ENCODE measurements at places on chromosomes 1 and 21.

DNA sequence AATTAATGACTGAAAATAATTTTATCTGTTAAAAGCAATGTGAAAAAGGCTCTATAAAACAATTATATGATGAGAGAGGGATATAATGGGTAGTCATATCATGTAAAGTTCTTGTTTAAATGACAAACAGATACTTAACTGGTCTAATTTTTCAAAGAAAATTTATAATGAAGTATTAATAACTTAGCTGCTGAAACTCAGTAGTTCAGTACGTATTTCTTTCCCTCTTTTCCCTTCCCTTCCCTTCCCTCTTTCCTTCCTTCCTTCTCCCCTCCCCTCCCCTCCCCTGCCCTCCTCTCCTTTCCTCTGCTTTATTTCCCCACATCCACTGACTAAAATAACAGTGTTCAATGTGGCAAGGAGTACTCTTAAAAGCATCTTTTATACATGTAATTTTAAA lies 123.1 kb upstream of the PTGFR start:
- no peak for DNase-seq

GRCh38 chr1:33025761-33026160 lies 10.9 kb downstream of the AK2 start:
- DNase-seq: no peak

GRCh38 chr1:226461087-226461486 lies 53.2 kb upstream of the PARP1 start:
- DNase-seq: no peak

- no peak for DNase-seq
Observed at GRCh38 chr1:21876267-21876666, 60.8 kb downstream of the HSPG2 start.

- DNase-seq: no peak
Observed at GRCh38 chr1:52034050-52034384, 407 bp upstream of the KTI12 start.

- no peak for DNase-seq
Observed at GRCh38 chr1:15850471-15851001, 3.0 kb downstream of the SPEN start.

DNA sequence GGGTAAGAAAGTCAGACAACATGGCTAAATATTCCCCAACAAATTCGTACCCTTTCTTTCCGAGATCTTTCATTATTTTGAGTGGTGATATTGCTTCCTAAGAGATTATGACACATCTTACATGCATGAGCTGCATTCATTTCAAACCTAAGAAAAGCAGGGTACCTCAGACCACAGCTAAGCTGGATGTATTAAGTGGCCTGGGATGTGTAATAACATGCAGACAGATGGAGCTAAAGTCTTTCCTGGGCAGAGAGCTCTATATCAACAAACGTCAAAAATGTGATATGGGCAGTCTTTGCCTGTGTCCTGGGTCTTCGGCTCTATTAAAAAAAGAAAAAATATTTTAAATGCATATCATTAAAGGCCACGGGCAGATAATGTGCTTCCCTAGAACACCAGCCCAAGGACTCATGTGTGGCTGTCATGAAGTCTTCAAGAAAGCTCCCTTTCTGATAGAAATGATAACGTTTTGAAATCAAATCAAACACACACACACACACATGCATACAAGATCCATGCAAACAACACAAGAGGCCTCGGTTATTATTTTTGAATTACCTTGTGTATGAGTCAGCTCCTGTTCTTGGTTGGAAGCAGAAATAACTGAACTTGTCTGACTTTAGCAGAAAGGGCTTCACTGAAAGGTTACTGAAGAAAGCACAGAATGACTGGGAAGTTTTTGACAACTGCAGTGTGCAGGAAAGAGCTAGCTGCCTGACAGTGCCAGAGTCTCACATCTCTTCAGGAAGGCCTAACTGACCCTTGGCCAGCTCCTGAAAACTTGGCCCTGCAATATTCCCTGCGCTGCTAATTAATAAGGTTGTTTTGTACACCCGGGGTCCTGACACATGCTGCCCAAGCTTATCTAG lies 231.2 kb downstream of the DSCAM start:
- no peak for DNase-seq

GRCh38 chr1:178093494-178093950 lies 382 bp upstream of the RASAL2 start:
- DNase-seq: peak; percentile 99

DNA sequence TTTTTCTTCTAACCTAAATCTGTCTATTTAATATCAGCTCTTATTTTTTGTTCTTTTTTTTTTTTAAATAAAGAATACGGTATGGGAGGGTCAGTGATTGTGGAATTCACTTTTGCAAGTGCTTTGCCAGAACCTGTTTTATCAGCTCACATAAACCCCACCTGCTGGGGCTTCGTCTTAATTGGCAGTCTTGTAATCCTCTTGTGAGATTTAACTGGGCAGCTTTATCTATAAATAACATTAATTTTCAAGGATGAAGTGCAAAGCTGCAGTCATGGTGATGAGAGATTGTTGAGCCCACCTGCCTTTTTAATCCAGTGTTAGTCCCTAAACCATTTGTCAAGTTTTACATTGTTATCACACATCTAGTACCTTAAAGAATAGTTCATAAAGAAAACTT lies 18.2 kb upstream of the PDC start:
- no peak for DNase-seq

DNA sequence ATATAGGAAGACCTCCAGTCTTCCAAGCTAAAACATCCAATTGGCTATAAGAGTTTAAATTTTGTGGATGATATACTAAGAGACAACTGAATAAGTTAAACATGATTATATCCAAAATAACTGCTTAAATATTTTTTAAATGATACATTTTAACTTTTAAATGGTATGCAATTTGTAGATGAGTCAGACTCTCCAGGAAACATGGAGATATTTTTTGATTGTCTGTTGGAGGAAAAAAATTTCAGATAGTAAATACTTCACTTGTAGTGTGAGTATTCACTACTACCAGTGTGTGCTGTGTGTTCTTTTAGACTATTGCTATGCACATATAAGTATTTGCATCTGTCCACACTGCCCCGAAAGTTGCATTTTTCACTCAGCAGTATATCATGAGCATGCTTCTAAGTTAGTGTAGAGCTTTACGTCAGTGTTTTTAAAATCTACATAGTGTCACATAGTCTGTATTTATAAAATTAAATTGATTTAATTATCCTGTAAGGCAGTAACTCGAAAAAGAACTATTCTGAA lies 91.1 kb downstream of the USP25 start:
- DNase-seq: no peak

DNA sequence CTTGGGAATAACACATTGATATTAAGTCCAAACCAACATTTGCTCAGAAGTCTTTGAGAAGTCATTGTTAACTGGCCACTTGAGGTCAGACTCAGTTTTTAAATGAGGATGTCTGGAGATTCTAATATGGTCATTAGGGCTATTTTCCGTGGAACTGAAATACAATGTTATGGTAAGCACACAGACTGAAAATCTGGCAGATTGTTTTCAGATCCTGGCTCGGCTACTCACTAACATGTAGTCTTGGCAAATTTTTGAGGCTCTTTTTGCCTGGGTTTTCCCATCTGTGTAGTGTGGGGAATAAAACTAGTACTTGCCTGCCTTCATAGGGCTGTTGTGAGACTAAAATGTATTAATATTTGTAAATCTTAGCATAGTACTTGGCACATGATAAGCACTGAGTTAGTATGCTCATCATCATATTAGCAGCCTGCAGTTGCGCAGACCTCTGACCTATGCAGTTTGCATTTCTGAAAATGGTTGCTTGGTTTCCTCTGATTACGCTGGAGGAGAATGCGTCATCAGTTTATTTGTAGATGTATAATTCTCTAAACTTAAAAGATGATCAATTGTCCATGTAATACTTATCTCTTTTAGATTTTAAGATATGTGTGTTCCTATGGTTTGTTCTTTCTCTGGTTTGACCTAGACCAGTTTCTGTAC lies 100.8 kb downstream of the C1orf21 start:
- DNase-seq: no peak

GRCh38 chr21:27425172-27425571 lies 458.3 kb upstream of the ADAMTS5 start:
- no peak for DNase-seq

GRCh38 chr1:79090985-79091384 lies 84.5 kb upstream of the ADGRL4 start:
- no peak for DNase-seq

DNA sequence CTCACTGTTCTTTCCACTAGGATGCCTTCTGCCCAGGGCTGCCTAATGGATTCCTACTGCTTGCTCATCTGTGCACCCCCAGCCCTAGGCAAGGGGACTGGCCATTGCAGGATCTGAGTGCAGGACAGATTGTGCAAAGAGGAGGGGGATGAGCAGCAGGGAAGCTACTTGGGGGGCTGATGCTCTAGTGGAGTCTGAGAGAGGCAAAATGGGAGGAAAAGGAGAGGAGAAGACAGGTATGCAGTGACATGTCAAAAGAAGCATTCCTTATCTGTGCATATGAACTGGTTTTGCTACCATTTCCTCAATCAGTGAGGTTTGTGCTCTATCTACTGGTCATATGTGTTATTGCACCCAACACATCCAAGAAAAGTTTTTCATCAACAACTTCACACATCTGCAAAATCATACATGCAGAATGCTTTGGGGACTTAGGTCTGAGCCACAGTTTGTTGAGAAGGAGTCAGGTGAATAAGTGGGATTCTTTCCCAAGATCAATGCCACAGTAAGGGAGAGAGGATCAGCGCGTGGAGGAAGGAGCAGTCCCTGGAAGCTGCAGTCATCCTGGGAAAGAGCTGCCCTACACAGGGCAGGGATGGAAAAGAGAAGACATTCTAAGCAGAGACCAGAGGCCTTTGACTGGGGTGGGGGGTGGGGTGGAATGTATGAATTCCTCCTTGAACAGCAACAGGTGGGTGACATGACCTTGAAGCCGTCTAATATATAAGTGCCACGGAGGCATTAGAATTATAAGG lies 14.4 kb downstream of the SLC5A9 start:
- DNase-seq: peak; percentile 13

DNA sequence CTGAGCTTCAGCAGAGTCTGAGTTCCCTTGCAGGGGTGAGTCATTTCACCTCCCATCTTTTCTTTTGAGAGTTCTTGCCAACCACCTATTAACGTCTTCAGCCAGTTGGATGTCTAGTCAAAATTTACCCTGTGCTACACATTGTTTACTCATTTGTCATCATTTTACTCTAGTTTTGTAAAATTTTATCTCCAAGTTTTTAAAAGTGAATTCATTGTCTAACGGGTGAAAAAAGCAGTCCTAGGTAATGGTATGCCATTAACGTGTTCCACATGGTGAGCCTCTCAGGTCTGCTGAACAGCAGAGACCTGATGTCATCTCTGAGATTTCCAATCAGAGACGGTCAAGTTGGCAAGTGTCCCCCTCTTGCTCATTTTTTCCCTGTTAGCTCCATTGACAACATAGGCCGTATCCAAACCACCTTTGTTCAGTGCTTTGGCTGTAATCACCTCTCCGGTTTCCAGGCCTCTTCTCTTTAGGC lies 85.4 kb downstream of the TBX15 start:
- DNase-seq: no peak

- DNase-seq: no peak
Observed at GRCh38 chr1:234109840-234110239, 205.4 kb downstream of the SLC35F3 start.

- no peak for DNase-seq
Observed at GRCh38 chr1:195053478-195053877, 1554.8 kb downstream of the KCNT2 start.

DNA sequence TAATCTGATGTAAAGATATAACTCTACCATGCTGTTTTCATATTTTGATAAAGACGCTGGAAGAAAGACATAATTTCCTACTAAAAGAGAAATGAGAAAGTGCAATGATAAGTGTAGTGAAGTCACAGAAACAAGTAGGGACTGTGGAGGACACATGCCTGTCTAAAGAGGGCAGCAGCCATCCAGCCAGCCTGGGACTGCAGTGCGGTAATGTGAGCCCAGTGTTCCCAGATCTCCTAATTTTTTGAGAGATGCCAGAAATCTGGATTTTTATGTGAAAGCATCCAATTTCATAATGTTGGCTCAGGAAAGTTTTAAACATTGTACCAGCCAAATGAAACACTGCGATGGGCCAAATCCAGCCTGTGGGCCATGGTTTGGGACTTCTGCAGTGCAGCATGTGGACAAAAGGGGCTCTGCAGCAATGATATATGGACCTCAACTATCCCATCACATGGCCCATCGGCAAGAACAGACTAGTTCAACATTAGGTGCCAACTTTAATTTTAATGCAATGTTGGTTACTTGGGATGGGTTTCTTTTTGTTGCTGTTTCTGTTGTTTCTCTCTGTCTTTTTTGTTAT lies 329.5 kb downstream of the LTN1 start:
- no peak for DNase-seq

DNA sequence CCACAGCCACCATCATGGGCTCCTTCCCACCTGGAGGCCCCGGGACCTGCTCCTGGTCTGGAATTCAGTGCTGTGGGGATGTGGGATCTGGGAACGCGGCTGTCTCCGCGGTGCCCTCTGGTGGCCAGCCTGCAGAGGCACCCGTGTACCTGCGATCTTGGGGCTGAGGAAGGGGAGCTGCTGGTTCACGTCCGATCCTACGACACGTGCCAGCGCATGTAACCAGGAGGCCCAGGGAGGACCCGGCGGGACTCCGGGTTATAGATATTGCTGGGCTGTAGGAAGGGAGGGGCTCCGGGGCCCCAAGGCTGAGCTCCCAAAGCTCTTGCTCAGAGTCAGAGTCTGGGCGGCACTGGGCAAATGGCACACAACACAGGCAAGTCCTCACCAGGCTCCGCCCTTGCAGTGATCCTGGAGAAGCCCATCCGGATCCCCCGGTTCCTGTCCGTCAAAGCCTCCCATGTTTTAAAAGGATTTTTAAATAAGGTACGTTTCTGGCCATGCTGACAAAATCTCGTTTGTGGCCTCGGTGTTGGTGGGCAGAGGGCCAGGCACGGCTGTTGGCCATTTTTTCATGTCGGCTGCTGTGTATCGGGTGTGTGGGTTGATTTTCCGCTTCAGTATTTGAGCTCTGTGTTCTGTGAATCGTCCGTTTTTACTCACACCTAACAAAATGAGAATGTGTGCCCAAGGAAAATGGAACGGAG lies 20.1 kb downstream of the FAAP20 start:
- DNase-seq: peak; percentile 54

- DNase-seq: no peak
Observed at GRCh38 chr1:78758506-78758905, 108.9 kb downstream of the IFI44 start.

GRCh38 chr1:156104065-156104810 lies 10.3 kb upstream of the LMNA start:
- no peak for DNase-seq

DNA sequence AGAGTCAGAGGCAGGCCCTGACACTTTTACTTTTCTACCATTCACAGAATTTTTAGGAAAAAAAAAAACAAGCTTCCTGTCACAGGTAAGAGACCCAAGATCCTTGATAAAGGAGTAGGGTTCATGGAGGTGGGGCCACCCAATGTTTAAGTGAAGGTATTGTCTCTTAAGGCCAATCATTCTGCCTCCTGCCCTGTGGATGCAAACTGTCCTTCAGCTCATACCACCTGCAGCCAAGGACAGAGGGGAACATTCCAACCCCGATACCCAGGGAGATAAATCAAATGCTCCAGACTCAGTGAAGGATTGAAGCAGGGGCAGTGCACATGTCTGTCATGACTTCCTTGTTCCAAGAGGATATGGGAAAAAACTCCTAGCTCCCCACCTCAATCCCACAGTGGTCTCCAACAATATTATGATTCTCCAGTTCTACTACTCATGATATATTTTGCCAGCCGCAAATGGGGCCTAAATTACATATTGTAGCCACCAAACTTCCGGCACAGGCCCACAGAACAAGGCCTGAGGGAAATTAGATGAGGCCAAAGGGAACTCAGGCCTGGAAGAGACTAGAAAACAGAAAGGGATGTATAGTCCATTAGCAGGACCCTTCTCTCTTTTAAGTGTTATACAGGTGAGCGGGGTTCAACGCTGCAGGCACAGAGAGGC lies 59.5 kb downstream of the TRABD2B start:
- no peak for DNase-seq

GRCh38 chr1:86487131-86487810 lies 18.5 kb downstream of the CLCA1 start:
- no peak for DNase-seq
